ENCODE measurements at places on chromosomes 6 and 20.
A peak's percentile ranks its signal among the peaks of the same experiment; 100 is the strongest.

DNA sequence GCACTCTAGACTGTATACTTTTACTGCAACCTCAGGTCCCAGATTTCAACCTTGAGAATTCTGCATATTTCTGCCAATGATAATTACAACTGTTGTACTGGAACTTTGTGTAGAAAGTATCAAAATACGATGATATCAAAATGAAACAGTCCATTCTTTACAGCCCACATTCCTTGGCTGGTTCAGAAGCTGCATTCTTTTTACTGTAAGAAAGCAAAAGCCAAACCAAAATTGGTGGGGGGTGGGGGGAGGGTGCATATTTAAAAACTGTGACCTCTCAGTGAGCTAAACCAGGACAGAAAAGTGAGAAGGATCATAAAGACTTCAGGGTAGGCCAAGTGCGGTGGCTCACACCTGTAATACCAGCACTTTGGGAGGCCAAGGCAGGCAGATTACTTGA is 41.8 kb upstream of the UBR2 start:
- no peak for DNase-seq

DNA sequence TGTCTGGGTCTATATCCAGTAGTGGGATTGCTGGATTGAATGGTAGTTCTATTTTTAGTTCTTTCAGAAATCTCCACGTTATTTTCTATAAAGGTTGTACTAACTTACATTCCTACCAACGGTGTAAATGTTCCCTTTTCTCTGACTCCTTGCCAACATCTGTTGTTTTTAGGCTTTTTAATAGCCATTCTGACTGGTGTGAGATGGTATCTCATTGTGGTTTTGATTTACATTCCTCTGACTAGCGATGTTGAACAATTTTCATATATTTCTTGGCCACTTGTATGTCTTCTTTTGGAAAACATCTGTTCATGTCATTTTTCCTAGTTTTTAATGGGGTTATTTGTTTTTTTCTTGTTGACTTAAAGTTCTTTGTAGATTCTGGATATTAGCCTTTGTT is 99.3 kb downstream of the BMP2 start:
- no peak for DNase-seq

GRCh38 chr6:133983099-133983939 is 30.3 kb downstream of the TBPL1 start:
- DNase-seq: no peak

DNA sequence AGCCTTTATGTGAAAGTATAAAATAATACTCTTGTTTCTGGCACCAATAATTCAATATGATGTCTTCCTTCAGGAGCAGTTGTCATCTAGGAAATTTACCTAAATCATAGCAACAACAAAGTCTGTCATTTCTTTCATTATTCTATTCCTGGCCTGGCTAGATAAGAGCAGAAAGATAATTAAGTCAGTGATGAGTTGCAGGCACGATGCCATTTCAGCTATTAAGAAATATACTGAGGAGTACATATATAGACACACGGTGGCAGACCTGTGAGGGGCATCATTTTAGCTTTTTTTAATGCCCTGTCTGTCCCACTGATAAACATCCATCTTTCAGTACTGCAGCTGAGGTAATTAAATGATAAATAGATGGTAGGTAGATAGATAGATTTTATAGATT is 756.1 kb upstream of the EPHA7 start:
- DNase-seq: no peak

DNA sequence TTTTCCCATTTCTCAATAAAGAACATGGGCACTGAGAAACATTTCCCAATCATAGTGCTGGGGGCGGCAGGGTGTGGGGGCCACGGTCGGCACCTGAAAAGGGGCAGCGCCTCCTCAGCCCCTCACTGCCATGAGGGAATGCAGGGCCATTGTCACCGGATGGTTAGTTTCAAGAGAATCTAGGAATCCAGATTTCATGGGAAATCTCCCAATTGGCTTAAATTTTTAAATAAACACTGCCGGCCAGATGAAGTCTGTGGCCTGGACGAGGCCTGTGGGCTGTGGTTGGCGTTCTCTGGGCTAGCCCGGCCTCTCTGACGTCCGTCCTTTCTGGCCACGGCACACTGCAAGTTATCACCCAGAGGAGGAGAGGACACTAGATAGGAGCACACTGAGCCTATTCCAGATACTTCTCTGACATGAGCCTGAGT is 25.6 kb downstream of the MANBAL start:
- DNase-seq: peak; percentile 67

- no peak for DNase-seq
Observed at GRCh38 chr6:152309648-152310047, 327.5 kb downstream of the SYNE1 start.

DNA sequence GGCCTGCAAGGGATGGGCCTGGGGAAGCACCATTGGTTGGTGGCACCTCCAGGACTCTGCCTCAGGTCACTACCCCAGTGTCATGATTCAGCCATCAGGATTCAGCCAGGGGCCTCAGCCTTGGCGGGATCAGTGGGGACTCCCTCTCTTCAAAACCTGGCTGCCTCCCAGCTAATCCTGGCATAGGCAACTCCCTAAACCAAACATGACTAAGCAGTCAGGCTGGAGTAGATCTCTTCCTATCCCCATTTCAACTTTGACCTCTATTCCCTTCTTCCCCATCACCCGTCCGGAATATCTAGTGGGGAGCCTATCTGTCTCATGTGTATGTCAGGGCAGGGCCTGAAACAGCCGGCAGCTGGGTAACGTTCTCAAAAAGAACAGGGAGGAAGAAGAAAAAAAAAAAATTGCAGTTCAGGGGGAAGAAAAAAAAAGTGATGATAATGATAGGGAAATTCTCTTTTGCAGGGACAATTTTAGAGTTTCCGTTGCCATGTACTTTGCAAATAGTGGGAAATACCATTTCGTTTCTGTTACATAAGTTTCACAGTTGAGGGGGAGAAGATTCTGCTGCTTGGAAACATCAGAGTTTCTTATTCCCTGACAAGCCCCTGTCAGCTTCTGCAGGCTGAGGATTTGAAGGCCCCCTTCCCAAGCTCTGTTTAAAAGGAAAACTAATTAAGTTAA is 4.1 kb upstream of the PREX1 start:
- DNase-seq: peak; percentile 25

DNA sequence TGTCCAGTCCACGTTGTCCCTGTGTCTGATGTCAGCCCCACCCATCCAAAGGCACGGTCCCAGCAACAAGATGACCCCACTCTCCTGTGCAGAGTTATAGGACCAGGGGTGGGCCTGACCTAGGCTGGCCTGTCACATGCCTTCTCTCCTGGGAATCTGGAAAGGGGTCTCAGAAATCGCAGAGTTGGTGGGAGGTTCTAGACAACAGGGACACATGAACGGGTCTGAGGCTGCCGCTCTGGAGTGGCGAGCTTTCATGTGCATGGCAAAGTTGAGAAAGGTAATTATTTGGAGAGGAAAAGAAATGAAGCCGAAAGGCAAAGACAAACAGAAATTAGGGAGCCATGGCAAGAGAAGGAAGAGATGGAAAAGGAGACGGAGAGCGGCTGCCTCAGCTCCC is 29.5 kb downstream of the BFSP1 start:
- no peak for DNase-seq

- DNase-seq: no peak
Observed at GRCh38 chr6:129832299-129832698, 28.8 kb downstream of the TMEM244 start.

DNA sequence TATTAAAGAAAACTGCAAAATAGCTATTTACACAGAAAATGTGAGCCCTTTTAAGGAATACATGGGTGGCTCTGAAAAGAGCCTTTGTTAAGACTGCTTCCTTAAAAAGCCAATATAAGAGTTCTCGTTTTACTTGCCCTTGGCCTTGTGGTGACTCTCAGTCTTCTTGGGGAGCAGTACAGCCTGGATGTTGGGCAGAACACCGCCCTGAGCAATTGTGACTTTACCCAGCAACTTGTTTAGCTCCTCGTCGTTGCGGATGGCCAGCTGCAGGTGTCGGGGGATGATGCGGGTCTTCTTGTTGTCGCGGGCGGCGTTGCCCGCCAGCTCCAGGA is 111.5 kb downstream of the HFE start:
- DNase-seq: no peak

GRCh38 chr6:73152966-73153757 is 72.1 kb downstream of the KHDC1L start:
- no peak for DNase-seq

DNA sequence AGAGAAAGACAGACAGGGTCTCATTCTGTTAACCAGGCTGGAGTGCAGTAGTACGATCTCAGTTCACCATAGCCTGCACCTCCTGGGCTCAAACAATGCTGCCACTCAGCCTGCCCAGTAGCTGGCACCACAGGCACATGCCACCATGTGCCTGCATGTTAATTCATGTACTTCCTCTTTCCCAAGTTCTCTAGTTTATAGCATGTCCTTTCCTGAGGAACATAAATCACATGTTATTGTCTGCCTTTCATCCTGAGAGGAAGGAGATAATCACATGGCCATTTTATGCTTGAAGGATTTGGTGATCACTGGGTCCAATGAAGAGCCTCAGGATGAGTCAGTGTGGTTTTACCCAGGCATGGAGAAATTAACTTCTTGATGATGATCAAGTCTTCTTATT is 47.9 kb downstream of the COL11A2 start:
- no peak for DNase-seq

DNA sequence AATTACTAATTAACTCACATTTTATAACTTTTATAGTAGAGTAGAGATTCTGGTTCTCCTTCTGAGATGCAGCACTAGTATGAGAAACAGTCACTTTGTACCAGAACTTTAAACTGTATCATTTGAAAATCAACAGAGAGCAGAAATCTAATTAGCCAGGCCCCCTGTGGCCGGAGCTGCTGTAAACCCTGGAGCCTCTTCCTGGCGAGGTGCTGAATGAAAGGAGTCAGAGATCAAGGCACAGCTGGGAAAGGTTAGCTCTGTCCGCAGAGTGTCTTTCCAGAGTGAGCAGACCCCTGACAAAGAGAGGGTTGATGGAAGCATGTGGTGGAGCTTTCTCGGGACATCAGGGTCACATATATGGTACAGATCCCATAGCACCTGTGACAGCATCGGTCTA is 703.8 kb downstream of the RFPL4B start:
- DNase-seq: no peak

- no peak for DNase-seq
Observed at GRCh38 chr6:90989763-90990162, 402.9 kb upstream of the MAP3K7 start.

GRCh38 chr6:166382500-166382932 is 224 bp downstream of the MPC1 start:
- DNase-seq: no peak

DNA sequence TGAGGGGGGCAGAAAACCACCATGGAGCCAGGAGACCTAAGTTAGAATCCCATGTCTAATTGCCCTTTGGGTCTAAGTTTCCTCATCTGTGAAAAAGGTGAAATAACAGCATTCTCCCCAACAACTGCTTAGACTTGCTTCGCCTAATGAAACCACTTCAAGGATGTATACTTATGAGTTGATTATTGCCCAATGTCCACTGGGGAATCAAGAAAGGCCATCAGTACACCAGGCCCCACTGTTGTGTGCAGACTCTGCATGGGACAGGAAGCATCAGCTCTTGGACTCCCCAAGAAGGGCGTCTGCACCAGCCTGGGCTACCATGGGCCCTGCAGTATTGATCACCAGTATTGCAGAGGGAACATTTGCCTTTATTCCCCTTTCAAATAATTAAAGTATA is 189.6 kb downstream of the MAFB start:
- DNase-seq: no peak

DNA sequence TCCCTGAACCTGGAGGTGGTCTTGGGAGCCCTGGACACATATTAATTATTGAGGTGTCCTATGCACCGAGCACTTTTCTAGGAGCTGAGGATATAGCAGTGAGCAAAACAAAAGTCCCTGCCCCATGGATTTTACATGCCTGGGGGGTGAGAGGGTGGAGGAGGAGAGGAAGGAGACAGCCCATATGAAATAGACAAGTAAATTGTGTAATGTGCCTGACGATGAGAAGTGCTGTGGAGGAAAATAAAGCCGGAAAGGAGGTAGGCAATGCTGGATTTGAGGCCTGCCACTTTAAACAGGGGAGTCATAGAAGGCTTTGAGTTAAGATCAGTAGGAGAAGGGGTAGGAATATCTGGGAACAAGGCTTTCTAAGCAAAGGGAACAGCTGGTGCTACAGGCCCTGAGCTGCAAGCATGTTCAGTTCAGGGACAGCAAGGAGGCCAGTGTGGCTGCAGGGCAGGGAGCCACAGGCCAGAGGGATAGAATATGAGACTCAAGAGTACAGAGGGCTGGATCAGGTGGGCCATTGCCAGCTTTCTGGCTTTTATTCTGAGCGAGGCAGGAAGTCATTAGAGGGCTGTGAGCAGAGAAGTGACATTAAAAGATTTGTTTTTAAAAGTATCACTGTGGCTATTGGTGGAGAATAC is 19.1 kb upstream of the MYLIP start:
- no peak for DNase-seq

DNA sequence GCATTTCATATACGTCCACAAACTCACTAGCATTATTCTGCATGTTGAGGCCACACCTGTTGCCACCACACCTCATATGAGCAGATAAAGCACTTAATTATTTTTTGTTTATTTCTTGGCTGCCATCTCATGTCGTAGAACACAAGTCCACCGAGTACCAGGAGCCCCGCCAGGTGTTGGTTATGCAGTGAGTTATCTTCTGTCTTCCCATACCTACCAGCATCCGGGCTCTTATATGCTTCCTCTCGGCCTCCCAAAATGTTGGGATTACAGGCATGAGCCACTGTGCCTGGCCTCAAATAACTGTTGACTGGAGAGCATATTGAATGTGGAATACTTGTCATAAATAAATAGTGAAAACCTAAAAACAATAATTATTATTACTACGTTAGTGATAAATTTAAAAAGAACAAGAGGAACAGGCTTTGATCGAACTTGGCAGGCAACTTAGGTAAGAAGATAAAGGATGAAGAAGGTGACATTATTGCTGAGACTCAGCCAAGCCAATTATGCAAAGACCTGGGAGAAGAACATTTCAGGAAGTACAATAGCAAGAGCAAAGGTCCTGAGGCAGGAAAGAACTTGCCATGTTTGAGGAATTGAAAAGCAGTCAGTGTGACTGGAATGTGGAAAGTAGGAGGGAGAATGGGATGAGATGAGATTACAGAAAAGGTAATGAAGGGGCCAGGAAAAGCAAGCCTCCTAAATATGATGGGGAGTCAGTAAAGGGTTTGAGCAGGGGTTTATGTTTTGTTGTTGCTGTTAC is 12.6 kb upstream of the SLC23A2 start:
- no peak for DNase-seq

- no peak for DNase-seq
Observed at GRCh38 chr6:39870950-39871349, 63.3 kb downstream of the MOCS1 start.

- DNase-seq: no peak
Observed at GRCh38 chr6:134626589-134626988, 308.7 kb upstream of the SGK1 start.

DNA sequence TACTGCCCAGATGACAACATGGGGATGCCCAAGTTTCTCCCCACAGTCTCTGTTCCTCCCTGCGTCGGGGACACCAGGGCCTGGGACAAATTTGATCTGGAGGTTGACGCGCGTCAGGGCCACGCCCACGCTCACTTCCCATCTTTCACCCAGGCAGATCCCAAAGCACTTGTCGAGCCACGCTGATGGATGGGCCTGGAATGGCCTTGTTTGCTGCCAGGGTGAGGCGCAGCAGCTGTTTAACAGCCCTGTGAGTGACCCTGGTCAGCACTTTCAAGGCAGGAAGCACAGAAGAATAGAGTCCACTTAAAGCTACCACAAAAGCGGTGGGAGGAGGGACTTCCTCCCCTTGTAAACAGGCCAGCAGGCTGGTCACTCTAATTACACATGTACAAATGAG is 324.7 kb upstream of the JARID2 start:
- DNase-seq: no peak

- DNase-seq: no peak
Observed at GRCh38 chr20:44018259-44018941, 103.7 kb downstream of the TOX2 start.

Measured in tibial nerve (tissue), 4 donors.